ENCODE measurements at places on chromosomes 3 and 15. TPM values are rescaled to one million over a fixed set of nuclear protein-coding genes. Genes with fewer than 3 reads are reported as not detected.

CYP8B1 gene
- not detected for total RNA-seq

ADAMTSL3 gene
- total RNA-seq, result not detected

KIF9 gene
- 2.9 TPM for total RNA-seq

ANAPC13 gene
- total RNA-seq, result 25.9 TPM

CCDC54 gene
- not detected for total RNA-seq

ARGFX gene
- not detected for total RNA-seq

CLDN16 gene
- total RNA-seq, result not detected

PP2D1 gene
- total RNA-seq, result not detected

DNAJA4 gene
- total RNA-seq, result 24.2 TPM

SI gene
- not detected for total RNA-seq

SLC15A2 gene
- 1.9 TPM for total RNA-seq

FGF7 gene
- total RNA-seq, result not detected

P4HTM gene
- total RNA-seq, result 46.8 TPM

ALS2CL gene
- total RNA-seq, result 29.8 TPM
